ENCODE measurements at places on chromosomes 5 and 9.

- no peak for DNase-seq
Observed at GRCh38 chr5:9512457-9512856, 33.4 kb downstream of the SEMA5A start.

- DNase-seq: no peak
Observed at GRCh38 chr9:105401651-105402050, 46.2 kb upstream of the FSD1L start.

DNA sequence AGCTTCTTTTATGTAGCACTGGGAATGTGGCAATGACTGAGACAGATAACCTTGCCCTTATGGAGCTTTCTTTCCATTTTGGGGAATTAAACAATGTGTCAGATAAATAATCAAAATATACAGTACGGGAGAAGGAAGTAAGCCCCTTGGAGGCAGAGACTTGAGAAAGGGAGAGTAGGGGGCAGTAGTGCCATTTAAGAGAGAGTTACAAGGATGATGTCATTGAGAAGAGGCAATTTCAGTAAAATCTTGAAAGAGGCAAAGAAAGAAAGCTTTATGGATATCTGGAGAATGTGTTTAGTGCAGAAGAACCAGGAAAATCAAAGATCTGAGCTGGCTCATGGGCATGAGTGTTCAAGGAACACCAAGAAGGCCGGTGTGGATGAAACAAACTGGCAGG is 77.3 kb downstream of the KCTD16 start:
- DNase-seq: no peak

DNA sequence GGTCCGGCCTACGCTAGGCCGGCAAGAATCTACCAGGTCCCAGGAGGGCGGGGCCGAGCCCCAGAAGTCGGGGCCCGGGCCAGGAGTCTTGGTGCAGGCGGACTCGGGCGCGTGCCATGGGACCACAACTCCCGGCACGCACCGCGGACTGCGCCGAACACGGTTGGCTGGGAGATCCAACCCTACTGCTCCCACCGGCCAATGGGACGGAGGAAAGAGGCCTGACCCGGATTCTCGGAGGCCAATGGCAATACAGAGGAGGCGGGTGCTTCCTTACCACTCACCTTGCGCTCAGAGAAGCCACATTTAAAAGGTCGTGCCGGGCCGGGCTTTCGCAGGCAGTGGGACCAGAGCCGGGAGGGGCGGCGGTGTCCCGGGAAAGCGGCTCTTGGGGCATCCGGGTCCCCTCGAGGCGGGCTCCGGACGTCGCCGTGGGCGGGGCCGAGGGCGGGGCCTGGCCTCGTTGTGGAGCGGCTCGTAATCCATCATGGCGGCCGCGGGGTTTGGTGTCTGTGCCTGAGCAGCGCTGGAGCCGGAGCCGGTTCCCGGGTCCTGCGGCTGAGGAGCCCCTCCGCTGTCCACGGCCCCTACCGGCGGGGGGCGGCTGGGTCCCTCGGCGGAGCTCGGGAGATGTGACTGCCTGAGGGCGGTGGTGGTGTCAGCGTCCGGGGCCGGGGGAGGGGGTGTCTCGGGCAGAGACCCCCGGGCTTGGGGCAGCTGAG is 19.1 kb downstream of the EXOSC2 start:
- peak; percentile 98 for DNase-seq

DNA sequence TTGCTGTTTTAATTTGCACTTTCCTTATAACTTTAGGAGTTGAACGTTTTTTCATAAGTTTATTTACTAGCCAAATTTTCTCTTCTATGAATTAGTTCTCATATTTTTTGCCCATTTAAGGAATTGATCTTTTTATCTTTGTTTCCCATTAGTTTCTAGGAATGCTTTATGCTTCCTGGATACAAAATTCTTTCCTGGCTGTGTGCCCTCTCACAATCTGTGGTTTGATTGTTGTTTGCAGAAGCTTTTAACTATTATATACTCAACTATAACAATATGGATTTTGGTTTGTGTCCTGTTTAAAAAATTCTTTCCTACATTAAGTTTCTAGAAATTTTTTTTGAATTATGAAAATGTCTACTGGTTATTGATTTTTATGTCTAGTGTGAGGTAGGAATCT is 206.3 kb downstream of the CSNK1G3 start:
- no peak for DNase-seq

DNA sequence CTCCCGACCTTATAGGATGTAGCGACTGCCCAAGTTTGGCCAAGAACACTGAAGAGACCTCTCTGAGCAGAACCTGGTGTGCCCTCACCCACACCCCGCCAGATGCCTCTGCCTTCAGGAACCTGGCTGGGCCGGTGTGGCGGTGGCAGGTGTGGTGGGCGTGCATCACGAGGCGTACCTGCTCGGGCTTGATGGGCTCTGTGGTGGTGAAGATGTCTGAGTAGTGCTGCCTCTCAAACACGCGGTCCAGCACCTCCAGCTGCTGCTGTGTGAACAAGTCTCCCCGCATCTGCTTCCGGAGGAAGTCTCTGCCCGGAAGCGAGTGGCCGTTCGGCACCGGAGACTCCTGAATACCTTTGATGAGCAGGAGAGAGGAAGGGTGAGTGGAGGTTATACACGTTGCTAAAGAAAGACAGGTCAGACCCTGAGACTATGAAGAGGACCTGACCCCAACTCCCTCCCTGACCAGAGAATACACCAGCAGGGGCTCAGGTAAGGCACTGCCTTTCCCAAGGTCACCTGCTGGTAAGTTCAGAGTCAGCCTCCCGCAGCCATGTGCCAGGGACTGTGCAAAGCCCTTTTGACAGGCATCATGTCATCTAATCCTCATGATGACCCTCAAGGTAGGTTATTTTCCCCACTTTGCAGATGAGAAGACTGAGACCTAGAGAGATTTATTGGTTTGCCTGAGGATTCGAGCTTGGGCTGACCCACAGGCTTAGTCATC is 67.5 kb downstream of the PAX5 start:
- DNase-seq: no peak

Data from SW 1271 (cell line).